Gastrocnemius medialis (tissue), 4 donors: ENCODE measurements at places on chromosomes 2 and 18. TPM values are rescaled to one million over a fixed set of nuclear protein-coding genes. Genes with fewer than 3 reads are reported as not detected.

The PTCD3 gene
- 55.5 TPM for total RNA-seq

The LBH gene
- total RNA-seq, result 6.3 TPM

The CFAP65 gene
- not detected for total RNA-seq

The C2orf78 gene
- total RNA-seq, result not detected

The CDH2 gene
- total RNA-seq, result 0.51 TPM

The DPP4 gene
- total RNA-seq, result 2.5 TPM

The NR4A2 gene
- total RNA-seq, result 4.4 TPM

The FBLN7 gene
- total RNA-seq, result 0.49 TPM

The LRRC30 gene
- 6.0 TPM for total RNA-seq

The ALS2 gene
- total RNA-seq, result 19.0 TPM

The RSAD2 gene
- total RNA-seq, result 4.1 TPM

The KIF3C gene
- 1.4 TPM for total RNA-seq

The CD8A gene
- total RNA-seq, result 0.16 TPM

The NIF3L1 gene
- 21.0 TPM for total RNA-seq

The DSC3 gene
- total RNA-seq, result not detected

The CHMP3 gene
- total RNA-seq, result 99.1 TPM

The ZDBF2 gene
- 5.8 TPM for total RNA-seq

The TBR1 gene
- total RNA-seq, result not detected

The ACTG2 gene
- total RNA-seq, result 3.1 TPM

The FAM124B gene
- 1.8 TPM for total RNA-seq

The ACMSD gene
- not detected for total RNA-seq

The AFG3L2 gene
- total RNA-seq, result 124 TPM

The ADD2 gene
- total RNA-seq, result 0.75 TPM

The VIL1 gene
- 1.8 TPM for total RNA-seq

The MARCHF4 gene
- not detected for total RNA-seq

The ASB18 gene
- 0.16 TPM for total RNA-seq

The FMNL2 gene
- 17.2 TPM for total RNA-seq

The KCMF1 gene
- 178 TPM for total RNA-seq

The LIPT1 gene
- total RNA-seq, result 4.2 TPM

The DQX1 gene
- total RNA-seq, result 0.24 TPM

The TXNDC9 gene
- total RNA-seq, result 32.1 TPM

The TXNDC2 gene
- not detected for total RNA-seq

The RBM44 gene
- 0.51 TPM for total RNA-seq

The DAW1 gene
- not detected for total RNA-seq

The RUFY4 gene
- total RNA-seq, result 0.25 TPM

The UGT1A9 gene
- not detected for total RNA-seq
